ENCODE measurements at places on chromosomes 1 and 21.

DNA sequence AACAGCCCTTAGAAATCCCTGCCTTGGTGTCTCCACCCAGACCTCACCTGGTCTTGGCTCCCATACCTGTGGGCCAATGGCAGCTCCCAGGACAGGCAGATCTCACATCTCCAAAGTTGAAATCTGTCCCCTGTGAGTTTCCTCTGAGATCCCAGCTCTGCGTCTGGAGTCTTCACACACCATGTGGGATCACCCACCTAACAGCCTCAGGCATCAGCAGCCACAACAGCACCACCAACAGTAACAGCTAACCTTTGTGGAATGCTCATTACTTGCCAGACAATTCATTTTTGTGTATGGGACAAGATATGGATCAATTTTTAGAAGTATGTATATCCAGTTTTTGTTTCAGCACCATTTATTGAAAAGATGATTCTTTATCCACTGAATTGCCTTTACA, 523.2 kb downstream of the MATN1 start:
- no peak for DNase-seq

- DNase-seq: no peak
Measured at GRCh38 chr1:37633040-37633937, 1.4 kb downstream of the RSPO1 start.

- DNase-seq: no peak
Measured at GRCh38 chr1:221699577-221699976, 42.3 kb downstream of the DUSP10 start.

DNA sequence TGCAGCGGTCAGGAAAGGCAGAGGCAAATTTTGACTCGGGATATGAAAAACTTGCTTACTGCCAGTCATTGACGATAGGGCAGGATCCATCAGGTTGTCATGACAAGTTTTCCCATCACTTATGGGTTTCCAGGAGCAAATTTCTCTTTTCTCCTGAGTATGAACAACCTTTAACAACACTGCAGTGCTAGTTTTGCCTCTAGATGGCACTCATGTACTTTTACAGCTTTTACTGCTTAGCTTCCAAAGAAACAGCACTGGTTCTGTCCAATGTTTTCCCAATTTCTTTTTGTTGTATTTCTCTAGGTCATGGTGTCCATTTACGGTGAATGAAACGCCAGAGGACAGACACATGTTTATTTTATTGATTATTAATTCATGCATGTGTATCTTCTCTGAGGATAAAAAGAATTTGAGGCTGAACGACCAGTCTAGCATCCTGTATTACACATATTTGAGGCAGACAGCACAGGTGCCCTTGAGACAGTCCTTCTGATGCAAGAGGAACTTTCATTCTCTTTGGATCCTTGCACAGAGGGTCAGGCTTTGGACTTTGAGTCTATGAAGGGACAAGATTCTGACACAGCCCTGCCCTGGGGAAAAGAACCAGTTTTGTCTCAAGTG, 112.3 kb upstream of the TRABD2B start:
- peak; percentile 86 for DNase-seq

- DNase-seq: no peak
Measured at GRCh38 chr1:193562121-193562520, 375.7 kb upstream of the B3GALT2 start.

- DNase-seq: no peak
Measured at GRCh38 chr1:18114726-18115410, 7.3 kb downstream of the IGSF21 start.

DNA sequence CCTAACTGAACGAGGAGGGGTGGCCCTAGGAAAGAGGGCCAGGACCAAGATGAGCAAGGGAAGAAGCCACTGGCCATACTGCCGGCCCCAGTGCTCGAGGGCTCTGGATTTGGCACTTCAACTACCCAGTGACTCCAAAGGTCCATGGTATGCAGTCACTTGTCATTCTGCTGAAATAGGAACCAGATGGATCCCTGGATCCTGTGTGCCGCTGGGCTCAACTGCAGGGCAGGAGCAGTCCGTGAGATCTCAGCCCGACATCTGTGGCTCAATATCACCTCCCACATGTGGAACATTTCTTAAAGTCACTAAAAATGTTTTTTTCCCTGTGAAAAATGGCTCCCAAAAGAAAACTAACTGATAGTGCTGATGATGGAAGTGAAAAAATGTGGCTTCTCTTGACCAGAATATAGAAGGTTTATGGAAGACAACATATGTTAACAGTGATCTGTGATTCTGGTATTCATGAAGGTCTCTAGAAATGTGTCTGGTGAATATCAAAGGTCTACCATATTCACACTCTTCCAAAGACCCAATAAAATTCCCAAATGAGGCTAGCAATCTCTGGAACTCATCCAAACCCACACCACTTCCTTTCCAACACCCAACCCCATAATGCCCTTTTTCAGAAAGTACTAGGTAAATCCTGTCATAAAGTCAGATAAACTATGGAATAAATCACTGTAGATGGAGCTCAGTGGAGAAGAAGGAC, 24.1 kb downstream of the PAFAH2 start:
- DNase-seq: no peak

- DNase-seq: no peak
Measured at GRCh38 chr1:110582378-110582777, 23.8 kb downstream of the KCNA2 start.

DNA sequence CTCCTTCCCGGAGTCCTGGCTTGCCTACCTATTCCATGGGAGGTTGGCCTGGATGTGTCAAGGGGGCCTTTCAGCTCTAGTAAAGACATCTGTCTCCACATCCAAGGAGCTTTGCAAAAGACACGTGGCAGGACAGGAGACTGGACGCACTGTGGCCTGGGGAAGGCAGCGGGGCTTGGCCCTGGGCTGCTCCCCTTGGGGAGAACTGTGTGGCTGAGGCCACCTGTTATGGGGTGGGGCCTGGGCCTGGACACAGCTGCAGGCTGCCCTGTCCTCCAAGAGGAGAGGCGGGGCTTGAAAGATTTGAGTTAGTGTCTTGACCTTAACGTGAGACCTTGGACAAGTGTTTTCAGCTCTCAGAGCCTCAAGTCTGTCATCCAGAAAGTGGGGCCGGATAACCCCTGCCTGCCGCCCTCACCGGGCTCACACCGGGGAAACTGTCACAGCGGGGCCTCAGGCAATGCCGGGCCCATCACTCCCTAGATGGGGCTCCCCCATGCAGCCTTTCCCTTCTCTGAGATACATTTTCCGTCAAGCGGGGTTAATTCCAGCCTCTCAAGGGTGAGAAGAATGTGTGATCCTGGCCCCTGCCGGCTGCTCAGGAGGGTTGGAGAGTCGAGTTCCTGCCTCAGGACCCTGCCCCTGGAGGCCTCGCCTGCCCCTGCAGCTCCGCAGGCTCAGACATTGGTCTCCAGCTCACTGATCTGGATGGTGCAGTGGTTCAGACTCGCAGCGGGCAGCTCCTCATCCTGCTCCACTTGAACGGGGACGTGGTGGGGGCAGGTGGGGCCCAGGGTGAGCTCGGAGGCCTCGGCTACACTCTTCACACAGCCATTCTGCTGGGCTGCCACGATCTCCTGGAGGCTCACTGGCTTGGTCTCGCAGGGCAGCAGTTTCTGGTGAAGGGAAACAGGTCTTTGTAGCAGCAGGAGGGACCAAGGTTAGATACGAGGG, 25.6 kb downstream of the PODN start:
- no peak for DNase-seq

GRCh38 chr1:211735208-211736170, 60.1 kb upstream of the NEK2 start:
- peak; percentile 78 for DNase-seq

DNA sequence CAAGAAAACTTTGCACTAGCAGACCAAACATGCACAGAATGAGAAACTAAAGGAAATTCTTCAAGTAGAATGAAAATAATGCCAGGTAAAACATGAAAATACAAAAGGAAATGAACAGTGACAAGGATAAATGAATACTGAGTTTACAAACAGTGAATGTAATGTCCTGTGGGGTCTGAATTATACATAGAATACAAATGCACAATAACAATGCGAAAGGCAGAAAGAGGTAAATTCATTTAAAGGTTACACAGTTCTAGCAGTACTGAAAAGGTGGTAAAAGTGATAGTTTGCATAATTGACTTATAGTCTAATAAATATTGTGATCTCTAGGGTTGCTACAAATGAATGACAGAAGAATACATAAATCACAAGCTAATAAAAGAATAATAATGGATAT, 12.9 kb downstream of the CD55 start:
- no peak for DNase-seq

GRCh38 chr1:225888898-225889601, at the start of gene LEFTY1:
LEFTY1 (minus strand) TSS chr1:225889146; CDS start chr1:225889066, 80 bp downstream.
- no peak for DNase-seq

GRCh38 chr1:9231648-9232332, 2.8 kb upstream of the H6PD start:
- DNase-seq: no peak

- DNase-seq: no peak
Measured at GRCh38 chr1:55363268-55363667, 148.1 kb upstream of the USP24 start.

DNA sequence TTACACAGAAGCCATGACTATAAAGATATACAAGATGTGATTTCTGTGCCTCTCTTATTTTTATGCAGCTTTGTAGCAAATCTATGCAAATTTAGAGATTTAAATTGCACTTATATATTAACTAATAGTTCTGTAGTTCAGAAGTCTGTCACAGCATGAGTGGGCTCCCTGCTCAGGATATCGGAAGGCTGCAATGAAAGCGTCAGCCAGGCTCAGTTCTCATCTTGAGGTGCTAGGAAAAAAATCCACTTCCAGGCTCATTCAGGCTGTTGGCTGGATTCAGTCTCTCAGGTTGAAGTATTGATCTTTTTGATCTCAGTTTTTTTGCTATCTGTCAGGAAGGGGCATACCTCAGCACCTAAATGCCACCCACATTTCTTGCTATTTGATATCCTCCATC, 487.4 kb upstream of the DEPDC1 start:
- DNase-seq: no peak

- DNase-seq: no peak
Measured at GRCh38 chr1:53309802-53310201, 18.1 kb downstream of the LRP8 start.

- DNase-seq: no peak
Measured at GRCh38 chr1:9787702-9788101, 36.1 kb downstream of the CLSTN1 start.

GRCh38 chr1:236806634-236807033, 11.5 kb downstream of the MTR start:
- no peak for DNase-seq

- DNase-seq: no peak
Measured at GRCh38 chr1:30883389-30884172, 25.0 kb downstream of the SDC3 start.

DNA sequence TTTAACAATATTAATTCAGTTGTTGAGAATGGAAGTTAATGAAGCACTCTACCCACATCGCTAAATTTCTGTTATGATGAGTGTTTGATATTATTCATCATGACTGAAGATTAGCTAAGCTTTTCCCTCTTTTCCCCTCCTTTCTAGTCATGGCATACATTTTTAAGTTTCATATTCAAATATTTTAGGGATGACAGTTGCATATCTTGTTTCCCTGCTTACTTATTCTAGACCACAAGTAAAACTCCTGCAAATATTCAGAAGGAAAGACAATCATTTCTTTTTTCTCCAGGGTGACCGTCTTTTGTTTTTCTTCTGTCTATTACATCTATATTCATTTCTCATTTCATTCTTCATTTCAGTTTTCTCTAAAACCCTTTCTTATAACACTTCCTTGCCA, 906.0 kb downstream of the ADGRL2 start:
- DNase-seq: no peak

- DNase-seq: no peak
Measured at GRCh38 chr1:35556484-35557117, 602 bp downstream of the KIAA0319L start.

- DNase-seq: no peak
Measured at GRCh38 chr21:45409466-45410150, 4.6 kb downstream of the COL18A1 start.

DNA sequence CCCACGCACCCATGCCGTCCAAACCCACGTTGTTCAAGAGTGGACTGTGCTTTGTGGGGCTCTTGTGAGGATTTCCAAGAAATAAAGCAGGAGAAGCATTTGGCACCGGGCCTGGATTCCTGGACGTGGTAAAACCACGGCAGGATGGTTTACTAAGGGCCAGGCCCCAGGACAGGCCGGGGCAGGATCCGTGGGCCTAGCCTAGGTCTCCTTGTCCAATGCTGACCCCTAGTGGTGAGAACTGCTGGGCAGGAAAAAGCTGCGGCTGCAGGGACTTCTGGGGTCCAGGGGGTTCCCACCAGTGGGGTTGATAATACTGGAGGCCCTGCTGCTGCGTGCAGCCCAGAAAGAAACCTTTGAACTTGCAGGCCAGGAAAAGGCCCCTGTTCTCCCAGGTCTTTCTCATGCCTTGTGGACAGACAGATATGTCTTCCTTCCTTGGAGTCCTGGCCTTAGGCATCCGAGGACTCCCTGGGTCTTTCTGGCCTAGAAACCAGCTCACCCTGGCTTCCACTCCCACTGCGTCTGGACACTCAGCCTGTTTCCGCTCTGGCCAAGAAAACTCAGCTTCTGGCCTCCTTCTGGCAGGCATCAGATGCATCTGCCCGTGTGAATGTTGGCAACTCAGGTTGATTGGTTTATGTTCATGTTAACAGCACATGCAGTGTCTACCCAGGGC, 106.9 kb upstream of the TMEM51 start:
- DNase-seq: peak; percentile 59

GRCh38 chr1:205933671-205934618, 9.3 kb downstream of the SLC26A9 start:
- DNase-seq: no peak

- no peak for DNase-seq
Measured at GRCh38 chr1:244064621-244065020, 13.5 kb downstream of the ZBTB18 start.

- peak; percentile 22 for DNase-seq
Measured at GRCh38 chr1:202214089-202214843, 20.7 kb downstream of the LGR6 start.

DNA sequence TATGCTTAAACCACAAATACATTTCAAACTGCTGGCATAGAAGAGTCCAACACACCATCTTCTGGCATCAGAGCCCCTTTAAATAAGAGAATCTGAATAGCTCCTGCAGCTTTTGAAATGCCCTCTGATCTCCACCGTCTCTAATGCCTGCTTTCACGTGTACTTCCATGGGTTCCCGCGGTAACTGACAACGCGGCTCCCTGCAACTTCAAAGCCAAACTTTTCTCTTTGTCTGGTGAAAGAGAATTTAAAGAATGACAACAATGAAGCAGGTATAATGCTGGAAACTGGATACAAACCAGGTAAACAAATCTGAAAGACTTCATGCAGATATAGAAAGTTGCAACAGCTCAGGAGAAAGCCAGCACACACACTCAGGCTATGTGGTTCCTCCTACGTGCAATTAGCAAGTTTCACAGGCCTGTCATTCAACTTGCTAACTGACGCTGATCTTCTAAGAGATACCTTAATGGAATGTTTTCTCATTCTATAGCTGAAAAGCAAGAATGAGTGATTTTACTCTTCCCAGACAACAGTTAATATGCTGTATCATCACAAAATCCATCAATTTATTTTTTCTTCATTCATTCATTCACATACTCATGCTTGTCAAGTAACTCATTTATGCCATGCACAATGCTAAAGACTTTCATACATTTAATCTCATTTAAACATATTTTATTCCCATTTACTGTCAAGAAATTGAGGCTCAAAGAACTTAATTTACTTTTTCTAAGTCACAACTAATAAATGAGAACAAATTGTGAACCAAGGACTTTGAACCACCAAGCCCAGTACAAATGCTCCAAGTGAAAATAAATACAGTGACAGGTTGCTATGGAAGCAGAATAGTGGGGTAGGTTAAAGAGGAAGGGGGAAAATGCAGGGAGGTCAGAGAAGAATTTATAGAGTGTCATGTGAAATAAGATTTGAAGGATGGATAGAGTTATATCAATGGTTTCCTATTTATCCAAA, 202.7 kb upstream of the SNX7 start:
- DNase-seq: no peak
